ENCODE measurements at places on chromosomes 11 and 22.
A peak's percentile ranks its signal among the peaks of the same experiment; 100 is the strongest.

GRCh38 chr11:7606496-7606895 lies 66.8 kb downstream of the CYB5R2 start:
- no peak for DNase-seq

- no peak for DNase-seq
Measured at GRCh38 chr11:30143098-30143705, 87.6 kb upstream of the FSHB start.

DNA sequence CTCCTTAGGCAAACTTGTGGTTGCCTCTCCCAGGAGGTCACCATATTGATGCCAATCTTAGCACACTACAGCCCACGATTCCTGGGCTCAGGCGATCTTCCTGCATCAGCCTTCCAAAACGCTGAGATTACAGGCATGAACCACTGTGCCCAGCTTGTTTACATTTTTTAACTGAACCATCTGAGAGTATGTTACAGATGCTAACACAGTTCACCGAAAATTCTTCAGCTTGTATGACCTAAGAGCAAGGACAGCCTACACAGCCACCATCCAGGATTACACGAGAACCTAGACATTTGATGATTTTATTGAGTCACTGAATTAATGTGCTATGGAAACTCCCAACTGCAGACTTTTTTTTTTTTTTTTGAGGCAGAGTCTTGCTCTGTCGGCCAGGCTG lies 5.8 kb upstream of the LGALS1 start:
- no peak for DNase-seq

DNA sequence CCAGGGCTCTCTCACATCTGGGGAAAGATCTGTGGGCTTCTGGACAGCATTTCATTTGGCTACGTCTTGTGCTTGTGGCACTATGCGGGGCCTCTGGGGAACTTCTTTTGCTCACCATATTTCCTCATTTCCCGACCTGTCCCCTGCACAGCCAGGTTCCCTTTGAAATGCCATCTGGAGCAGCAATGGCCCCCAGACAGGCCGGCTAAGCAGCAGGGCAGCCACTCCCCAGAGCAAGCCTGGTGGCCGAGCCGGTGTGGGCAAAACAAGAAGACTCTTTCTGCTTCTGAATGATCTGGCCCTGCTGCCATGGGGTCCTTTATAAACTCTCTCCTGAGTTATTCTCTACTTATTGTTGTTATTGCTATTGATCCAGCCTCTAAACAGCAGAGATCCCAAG lies 190.7 kb upstream of the NECTIN1 start:
- no peak for DNase-seq

DNA sequence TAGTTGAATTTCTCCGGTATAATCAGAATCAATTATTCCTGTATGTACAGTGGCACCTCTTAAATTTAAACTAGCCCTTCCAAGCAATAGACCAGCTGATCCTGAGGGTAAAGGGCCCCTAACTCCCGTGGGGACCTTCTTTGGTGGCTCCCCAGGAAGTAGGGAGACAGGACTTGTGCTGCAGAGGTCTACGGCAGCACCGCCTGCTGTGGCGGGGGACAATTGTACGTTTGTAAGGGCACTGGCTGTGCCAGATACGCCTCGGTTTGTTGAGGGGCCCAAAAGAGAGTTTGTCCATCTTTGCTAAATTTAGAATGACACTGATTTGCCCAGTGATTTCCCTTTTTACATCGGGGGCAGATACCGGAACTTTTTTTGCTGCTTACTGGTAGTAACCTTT lies 5.9 kb upstream of the DNAJB13 start:
- no peak for DNase-seq

DNA sequence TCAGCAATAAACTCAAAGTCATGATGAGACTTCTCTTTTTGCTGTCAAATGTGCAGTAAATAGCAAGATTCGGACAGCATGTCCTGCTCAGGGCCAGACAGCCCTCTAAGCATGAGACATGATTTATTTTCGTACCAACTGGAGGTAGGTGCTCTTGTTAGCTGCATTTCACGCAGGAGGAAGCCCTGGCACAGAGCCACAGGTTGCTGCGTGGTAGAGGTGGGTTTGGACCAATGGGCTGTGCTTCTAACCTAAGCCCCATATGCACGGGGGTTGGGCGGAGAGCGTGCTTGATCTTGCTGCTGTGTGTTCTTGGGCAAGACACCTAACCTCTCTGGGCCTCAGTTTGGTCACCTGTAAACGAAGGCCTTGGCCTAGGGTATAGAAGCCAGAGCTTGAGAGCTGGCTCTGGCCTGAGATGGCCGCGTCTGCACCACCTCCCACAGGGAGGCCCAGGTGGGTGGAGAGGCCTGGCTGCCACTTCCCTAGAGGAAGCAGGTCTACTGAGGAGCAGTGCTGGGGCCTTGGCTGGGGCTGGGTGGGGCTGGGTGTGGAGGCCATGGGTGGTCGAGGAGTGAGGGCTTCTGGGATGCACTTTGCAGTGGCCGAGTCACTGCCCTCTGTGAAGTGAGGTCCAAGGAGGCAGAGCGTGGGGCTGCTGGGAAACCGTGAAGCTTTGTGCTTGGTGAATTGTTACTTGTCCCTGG lies 38.5 kb upstream of the GRAMD4 start:
- DNase-seq, result no peak

DNA sequence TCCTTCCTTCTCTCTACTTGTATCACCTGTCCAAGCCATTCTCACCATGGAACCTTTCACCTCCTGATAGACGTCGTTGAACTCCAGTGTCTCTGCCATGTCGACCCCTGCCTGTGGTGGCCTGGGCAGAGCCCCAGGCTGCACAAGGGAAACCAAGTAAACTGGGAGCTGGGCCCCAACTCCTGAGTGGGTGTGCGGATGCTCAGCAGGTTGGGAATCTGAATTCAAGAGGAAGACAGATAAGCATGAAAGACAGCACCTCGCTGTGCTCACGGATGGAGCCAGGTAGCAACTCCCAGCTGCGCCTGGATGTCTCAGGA lies 709 bp downstream of the SSRP1 start:
- no peak for DNase-seq

DNA sequence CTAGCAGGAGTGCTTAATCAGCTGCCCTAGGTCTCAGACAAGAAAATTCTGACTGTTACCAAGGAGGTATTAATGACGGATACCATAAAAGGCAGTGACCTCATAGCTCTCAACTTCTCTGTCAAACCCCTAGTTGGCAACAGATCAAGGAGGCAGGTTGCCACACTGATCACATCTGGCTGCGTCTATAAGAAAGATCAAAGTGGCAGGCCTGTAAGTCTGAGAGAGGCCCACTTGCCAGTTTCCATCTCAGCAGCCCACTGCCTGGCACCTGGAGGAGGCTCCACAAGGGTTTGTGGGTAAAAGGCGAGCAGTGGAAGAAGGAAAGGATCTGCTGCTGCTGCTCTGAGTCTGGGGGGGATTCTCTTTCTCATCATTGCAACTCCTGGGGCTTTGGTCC lies 239.6 kb upstream of the MPPED2 start:
- DNase-seq, result no peak

GRCh38 chr11:58945663-58946062 lies 6.4 kb downstream of the GLYATL1 start:
- no peak for DNase-seq

GRCh38 chr11:15233371-15234165 lies 118.8 kb downstream of the INSC start:
- no peak for DNase-seq

DNA sequence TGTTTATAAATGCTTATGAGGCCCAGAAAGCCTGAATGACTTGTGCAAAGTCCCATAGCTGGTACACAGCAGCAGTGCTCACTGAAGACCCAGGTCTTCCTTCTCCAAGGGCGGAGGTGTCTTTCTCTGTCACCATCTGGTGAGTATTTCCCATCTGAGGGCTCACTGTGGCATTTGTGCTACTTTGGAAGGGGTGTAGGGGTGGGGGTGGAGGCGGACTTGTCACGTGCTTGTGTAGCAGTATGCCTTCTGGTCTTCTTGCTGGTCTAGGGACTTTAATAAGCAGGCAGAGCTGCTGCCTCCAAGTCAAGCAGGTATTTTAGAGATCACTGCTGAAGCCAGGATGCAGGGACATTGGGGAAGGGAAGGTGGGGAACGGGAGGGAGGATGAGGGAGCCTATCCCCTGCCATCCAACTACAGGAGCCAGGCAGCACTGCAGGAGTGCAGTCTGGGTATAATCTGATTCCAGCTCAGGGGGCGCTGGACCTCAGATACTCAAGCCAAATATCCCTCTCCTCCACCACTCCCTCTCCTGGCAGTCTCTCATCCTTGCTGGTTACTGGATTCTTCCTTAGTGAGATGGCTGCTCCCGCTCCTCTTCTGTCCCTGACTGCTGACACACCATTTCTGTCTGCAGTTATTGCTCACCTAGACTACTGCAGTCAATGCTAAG lies 3.4 kb downstream of the ABCC8 start:
- DNase-seq, result no peak

- DNase-seq, result no peak
Measured at GRCh38 chr22:48556222-48556621, 1271.5 kb downstream of the BRD1 start.

DNA sequence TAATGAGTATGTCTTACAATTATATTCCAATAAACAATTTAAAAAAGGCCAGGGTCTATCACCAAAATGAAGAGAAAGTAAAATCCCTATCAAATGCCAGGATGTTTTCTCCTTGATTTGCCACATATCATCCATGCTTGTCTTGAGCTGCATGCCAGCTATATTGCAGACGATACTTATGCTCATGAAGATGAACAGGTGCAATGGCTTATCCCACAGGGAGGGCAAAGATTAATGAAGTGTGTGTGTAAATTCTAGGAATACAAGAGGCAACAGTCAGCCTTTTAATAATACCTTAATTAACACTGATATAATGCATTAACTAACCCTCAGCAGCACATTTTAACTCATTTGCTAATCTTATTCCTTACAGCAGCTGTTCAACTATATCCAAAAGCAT lies 850.5 kb downstream of the KCNA4 start:
- no peak for DNase-seq

- no peak for DNase-seq
Measured at GRCh38 chr11:27294654-27295053, 68.4 kb downstream of the CCDC34 start.

- DNase-seq, result no peak
Measured at GRCh38 chr11:128336203-128336602, 251.2 kb downstream of the ETS1 start.

DNA sequence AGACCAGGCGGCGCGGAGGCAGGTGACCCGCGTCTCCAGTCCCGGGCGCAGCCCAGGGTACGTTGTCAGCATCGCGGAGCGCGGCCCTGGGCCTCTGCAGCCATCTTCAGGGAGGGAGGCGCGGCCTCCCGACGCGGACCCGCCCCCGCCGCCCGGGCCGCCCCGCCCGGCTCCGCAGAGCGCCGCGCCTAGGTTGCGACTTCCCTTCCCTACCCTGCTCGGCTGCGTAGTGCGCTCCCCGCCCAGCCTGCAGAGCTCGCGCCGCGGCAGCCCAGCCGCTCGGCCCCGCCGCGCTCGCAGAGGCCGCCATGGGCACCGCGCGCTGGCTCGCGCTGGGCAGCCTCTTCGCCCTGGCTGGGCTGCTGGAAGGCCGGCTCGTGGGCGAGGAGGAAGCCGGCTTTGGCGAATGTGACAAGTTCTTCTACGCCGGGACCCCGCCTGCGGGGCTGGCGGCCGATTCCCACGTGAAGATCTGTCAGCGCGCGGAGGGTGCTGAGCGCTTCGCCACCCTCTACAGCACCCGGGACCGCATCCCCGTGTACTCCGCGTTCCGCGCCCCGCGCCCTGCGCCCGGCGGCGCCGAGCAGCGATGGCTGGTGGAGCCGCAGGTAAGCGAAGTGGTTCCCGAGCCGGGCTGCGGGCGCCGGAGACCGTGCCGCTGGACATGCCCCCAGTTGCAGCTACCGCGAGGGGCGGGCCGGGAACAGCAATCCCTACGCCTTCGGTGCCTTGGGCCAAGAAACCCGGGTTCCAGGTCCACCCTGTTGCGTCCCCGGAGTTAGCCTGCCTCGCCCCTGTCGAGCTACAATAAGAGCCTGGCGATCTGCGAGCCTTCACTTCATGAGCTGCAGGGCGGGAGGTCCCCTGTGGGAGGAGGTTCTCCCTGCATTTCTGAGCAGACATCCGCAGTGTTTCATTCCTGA lies at the start of gene ENDOD1:
TSS of gene ENDOD1 (plus strand) at position 227 of the 923 bp plus-strand sequence. CDS start at position 309, 82 bp downstream.
- DNase-seq, result peak; percentile 84

GRCh38 chr11:131652231-131652630 lies 281.8 kb downstream of the NTM start:
- DNase-seq, result no peak

DNA sequence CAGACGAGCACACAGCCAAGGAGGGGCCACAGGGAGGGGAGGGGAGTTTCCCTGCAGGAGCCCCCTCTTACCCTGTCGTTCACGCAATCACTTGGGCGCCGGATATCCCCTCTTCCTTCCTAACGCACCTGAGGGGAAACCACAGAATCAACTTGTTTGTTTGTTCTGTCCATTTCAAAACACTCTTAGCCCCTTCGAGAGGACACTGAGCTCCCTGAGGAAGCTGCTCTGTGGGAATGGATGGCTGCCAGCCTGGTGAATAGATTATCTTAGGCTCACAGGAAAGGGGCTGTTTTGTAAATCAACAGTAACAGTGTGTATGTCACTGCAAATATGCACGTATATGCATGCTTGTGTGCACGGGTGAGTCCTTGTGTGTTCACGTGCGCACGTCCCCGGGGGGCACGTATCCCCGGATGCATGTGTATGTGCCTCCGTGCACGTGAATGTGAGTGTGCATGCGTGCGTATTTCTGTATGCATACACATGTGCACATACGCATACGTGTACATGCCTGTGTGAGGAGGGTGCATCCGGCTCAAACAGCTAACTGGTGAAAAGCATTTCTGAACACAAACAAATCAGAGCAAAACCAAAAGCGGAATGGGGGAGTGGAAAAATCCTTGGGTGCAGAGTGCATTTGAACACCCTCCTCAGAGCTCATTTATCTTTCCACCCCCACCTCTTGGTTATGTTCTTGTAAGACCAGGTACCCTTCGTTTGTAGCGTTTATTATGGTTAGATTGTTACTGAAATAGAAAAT lies 7.2 kb downstream of the ARSA start:
- DNase-seq, result peak; percentile 71

DNA sequence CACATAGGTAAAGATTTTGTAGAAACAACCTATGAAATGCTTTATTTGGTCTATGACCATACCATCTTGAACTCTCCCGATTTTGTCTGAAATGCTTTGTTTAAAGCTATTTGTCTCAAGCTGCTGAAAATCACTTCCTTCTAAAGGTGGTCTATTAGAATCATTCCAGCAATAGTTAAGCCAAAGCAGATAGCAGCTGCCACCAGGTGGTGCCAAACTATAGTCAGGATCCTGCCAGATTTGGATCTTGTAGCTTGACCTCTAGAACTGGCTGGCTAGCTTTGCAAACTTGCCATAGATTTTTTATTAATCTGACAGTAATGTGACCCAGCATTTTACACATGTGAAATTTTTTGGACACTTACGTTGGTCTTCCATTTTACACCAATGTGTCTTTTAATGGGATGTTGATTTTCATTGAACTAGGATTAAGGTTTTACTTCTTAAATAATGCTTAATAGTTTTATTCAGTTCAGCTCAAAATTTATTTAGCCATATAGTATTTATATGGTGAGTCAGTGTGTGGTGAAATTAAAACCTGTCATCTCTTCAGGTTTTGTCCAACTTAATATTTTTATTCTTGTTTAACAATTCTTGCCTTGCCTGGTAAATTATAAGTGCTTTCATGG lies 19.7 kb downstream of the CTR9 start:
- DNase-seq, result no peak

- no peak for DNase-seq
Measured at GRCh38 chr11:70842701-70843100, 409.7 kb downstream of the SHANK2 start.

All from CD4-positive, alpha-beta T cell treated with Interleukin-15 for 1 hour (primary cell).